ENCODE measurements at places on chromosomes 5 and 9.

DNA sequence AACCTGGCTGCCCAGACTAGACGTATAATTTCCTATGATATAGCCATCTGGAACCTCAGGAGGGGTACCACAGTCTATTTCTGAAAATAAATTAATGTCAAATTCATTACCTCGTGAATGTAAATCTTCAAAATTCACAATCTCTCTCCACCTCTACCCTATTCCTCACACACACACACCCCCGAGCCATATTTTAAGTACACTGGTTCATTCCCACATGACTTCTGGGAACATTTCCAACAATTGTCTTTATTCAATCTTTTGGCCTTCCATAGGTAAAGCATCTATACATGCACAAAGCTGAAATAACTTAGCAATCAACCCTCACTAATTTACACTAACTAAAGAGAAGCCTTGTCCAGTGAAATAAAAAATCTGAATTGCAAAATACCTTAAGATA is 32.7 kb downstream of the SUSD1 start:
- no peak for DNase-seq

DNA sequence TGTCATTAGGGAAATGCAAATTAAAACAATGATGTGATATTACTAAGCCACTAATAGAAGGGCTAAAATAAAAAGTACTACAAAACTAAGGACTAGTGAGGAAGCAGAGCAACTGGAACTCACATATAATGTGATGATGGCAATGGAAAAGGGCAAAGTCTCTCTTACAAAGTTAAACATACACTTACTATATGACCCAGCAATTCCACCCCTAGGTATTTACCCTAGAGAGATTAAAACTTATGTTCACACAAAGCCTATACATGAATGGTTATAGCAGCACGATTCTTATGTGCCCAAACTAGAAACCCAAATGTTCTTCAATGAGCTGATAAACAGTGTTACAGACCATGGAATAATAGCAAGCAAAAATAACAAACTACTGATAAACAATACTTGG is 643.7 kb downstream of the TLE1 start:
- DNase-seq, result no peak

- no peak for DNase-seq
Measured at GRCh38 chr5:93915142-93915553, 173.7 kb upstream of the POU5F2 start.

DNA sequence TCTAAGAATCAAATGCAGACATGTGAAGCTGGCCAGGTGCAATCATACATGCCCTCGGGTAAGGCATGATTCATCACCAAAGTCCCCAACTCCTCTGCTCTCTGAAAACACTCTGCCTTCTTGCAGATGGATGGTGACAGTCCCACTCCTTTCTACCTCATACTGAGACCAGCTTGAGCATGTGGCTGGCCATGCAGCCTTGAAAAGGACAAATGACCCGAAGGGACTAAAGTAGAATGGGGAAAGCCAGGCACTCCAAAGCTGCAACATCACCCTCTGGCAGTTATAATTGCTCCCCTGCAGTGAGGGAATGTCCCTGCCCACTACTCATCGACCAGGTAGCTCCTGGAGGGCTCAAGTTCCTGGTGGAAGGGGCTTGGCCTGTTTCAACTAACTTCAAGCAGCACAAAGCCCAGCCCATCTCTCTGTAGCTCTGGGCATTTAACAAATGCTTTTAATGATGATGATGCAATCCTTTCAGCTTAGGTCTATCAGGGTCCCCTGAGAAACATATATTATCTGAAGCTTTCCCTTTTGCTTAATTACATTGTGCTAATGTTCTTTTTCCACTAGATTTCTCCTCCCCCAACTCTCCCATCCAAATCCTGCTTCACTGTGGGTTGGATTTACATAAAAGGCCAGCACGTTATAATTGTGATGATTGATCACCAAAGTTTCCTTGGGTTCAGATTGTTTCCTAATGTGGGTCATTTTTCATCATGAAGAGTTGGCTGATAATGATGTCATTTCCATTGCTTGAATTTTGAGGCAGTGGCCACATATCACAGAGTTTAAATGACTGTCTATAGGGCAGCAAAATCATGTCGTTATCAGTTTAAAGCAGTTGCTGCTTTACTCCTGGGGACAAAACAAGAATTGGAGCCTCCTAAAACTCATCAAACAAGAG is 436.5 kb upstream of the SLC30A5 start:
- no peak for DNase-seq

DNA sequence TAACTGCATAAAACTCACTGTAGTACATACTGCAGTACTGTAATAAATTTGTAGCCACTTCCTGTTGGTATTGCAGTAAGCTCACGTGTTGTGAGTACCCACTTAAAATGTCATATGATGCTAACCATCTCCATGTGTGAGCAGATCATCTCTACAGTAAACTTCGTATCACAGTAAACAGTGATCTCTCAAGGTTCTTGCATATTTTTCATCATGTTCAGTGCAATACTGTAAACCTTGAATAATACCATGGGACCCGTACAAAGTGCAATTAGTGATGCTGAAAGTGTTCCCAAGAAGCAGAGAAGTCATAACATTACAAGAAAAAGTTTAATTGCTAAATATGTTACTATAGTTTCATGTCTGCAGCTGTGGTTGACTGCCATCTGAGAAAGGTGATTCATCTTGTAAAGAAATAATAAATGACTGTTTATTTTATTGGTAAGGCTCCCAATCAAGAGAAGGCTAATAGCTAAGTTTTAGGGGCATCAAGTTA is 253.8 kb upstream of the POU5F2 start:
- no peak for DNase-seq

DNA sequence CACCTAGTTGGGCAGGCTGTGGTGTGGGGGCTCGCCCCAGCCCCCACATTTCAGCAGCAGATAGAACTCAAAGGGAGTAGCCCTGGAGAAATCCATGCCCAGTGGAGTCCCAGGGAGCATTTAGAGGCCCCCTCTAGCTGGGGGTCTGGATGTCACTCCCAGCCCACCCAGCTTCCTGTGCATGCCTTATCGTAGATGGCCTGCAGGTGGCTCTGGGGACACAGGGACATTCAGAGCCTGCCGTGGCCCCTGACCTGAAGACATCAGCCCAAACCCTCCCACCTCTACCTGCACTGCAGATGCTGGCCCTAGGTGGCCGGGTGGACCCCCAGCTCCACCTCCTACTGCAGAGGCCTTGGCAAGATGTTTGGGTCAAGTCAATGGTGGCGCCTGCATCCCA is 49.0 kb upstream of the LMX1B start:
- DNase-seq, result no peak

- DNase-seq, result no peak
Measured at GRCh38 chr5:4226565-4226964, 630.9 kb downstream of the IRX1 start.

GRCh38 chr9:71891557-71892189 is 19.3 kb downstream of the ABHD17B start:
- DNase-seq, result no peak

DNA sequence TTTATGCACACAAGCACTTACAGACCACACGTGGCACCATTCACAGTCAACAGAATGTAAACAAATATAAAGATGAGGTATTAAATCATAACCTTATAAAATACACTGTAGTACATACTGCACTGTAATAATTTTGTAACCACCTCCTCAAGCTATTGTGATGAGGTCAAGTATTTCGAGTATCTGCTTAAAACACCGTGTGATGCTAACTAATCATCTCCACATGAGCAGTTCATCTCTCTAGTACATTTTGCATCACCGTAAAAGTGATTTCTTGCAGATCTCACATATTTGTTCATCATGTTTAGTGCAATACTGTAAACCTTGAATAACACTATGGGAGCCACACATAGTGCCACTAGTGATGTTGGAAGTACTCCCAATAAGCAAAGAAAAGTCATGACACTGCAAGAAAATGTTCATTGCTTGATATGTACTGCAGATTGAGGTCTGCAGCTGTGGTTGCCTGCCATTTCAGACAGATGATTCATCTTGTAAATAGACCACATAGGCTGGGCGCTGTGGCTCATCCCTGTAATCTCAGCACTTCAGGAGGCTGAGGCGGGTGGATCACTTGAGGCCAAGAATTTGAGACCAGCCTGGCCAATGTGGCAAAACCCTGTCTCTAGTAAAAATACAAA is 44.3 kb downstream of the FOXB2 start:
- DNase-seq, result no peak

- no peak for DNase-seq
Measured at GRCh38 chr5:168790671-168791250, 211.6 kb upstream of the PANK3 start.

DNA sequence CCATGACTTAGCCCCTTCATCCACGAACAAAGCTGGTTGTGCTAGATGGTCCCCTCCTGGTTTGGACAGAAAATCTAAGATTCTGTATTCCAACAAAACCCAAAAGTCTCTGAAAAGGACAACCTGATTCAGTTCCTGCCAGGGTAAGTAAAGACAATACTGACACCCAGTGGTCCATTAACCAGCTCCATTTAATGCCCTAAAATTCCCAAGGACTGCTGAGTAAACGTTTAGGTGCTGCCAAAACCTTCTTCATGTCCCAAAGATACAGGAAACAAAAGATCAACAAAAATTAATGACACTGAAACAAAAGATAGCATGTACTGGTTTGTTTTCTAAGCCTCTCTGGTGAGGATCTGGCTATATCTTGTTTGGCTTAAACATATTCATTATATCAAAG is 25.3 kb upstream of the PPP1R2B start:
- no peak for DNase-seq

GRCh38 chr9:131276094-131276888 is at the start of gene FAM78A:
Gene FAM78A (minus strand): TSS chr9:131276510. CDS start chr9:131276179, 331 bp downstream.
- no peak for DNase-seq

GRCh38 chr9:87613265-87614111 is 112.4 kb upstream of the CTSL start:
- no peak for DNase-seq

DNA sequence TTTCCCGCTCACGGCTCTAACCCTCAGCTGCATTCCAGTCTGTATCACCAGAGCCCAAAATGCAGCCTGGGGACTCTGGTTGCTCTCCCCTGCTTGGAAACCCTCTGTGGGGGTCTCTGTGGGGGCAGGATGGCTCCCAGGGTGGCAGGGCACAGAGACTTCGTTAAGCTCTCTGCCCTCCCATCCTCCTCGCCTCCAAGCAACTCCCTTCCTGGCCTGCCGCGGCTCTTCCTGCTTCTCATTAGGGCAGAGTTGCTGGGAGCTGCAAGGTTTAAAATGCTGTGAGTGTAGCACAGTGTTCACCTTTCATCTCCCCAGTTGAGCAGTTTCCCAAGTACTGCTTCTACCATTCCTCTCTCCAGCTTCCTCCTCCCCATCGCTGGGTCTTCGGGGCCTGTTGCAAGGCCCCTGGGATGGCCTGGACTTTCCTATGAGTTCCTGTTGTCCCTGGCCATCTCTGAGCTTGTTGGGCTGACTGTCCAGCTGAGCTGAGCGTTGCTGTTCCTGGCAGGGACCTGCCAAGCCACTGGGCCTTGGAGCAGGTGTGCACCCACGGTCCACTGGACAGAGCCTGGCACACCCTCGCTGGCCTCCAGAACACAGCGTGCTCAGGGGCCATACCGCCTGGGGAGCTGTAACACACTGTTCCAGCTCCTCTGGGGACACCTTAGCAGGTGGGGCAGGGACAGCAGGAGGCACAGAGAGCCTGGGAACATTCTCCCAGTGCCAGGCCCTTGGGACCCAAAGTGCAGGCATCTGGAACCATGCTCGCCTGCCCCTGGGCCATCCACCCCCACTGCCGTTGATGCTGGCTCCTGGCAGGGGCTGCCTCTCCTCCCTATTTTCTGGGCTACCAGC is 188.4 kb downstream of the C9orf50 start:
- DNase-seq, result no peak

- no peak for DNase-seq
Measured at GRCh38 chr5:71862087-71862486, 143.0 kb downstream of the CARTPT start.

DNA sequence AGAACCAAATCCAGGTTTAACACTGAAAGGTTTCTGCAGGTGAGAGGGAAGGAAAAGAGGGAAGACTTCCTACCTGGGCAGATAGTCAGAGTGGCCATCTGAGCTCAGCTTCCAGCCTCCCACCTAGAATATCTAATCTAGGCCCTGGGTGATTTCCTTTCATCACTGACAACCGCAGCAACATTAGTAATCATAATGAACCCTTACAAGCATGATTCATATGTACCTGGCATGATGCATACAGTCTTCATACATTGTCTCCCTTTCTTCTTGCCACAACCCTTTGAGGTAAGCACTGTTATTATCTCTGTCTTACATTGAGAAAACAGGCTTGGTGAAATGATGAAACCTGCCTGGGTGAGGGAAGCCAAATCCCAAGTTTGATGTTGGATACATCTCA is 13.5 kb downstream of the AFAP1L1 start:
- no peak for DNase-seq

DNA sequence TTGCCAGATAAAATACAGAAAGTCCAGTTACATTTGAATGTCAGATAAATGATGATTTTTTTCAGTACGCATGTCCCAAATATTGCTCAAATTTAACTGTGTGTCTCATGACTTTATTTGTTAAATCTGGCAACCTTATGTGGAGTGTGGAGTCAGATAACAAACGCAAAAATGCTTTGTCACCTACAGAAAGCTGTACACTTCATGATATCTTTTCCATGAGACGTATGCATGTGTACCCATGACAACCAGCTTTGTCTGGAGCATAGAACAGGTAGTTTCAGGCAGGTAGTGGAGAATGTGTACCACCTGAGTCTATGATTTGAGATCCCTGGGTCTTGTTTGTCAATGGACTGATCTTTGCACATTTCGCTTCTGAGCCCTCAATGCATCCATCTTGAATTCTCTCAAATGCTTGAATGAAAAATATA is 105.5 kb upstream of the CPEB4 start:
- no peak for DNase-seq

GRCh38 chr5:115875447-115875846 is 33.7 kb downstream of the AP3S1 start:
- DNase-seq, result no peak

- DNase-seq, result no peak
Measured at GRCh38 chr9:14466429-14466818, 152.5 kb upstream of the NFIB start.

GRCh38 chr5:6096101-6096500 is 282.2 kb downstream of the MED10 start:
- DNase-seq, result no peak

- no peak for DNase-seq
Measured at GRCh38 chr9:128138001-128138400, 10.5 kb upstream of the PTGES2 start.

DNA sequence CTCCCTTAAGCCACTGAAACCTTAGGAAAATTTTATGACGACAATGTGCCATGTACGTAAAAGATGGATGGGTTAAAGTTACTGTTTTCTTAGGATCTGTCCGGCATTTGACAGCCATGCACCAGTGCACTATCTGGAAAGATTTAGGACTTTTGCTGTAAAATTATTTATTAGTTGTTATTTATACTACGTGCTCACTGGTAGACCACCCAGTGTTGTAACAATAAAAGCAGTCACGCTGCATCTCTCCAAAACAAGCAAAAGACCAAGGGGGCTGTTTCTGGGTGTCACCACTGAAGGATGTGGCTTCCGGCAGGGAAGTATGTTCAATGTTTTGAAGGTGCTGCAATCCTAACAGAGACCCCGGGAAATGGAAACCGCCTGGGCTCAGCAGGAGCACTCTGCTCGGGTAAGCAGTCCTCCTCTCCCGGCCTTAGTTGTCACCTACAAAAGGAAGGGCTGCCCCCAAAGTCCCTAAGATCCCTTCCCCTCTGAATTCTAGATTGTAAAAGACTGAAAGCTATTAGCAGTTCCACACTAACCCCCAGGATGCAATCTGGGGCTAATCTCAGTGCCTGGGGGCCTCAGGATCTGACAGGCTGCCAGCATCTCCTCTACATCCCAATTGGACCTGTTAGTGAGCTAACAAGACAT is 38.6 kb downstream of the SAXO1 start:
- no peak for DNase-seq

Data from activated CD4-positive, alpha-beta T cell treated with anti-CD3 and anti-CD28 coated beads for 24 hours (primary cell).